GM12878 (cell line): ENCODE measurements at places on chromosomes 16 and 17. TPM values are rescaled to one million over a fixed set of nuclear protein-coding genes. Genes with fewer than 3 reads are reported as not detected.

ETV4 gene
- 1.9 and 2.6 TPM in 2 replicates for polyA plus RNA-seq

DNA sequence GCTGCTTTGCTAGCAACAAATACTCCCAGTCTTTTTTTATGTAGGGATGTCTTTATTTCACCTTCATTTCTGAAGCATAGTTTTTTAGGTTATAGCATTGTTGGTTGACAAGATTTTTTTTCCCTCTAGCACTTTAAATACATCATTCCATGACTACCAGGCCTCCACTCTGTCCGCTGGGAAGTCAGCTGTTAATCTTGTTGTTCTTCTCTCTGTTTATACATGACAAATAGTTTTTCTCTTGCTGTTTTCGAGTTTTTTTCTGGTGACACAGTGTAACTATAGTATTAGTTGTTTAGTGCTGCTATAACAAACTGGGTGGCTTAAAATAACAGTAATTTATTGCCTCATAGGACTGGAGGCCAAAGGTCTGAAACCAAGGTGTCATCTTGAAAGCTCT is 205.5 kb upstream of the CNTNAP4 start:
- no peak overlapping the region for H3K4me3 ChIP-seq
- DNase-seq: no peak
- no peaks in the 10 kb centered on the region for H3K4me1 ChIP-seq
- H3K27me3 ChIP-seq: no peaks in the 10 kb centered on the region
- H3K36me3 ChIP-seq: no peaks in the 10 kb centered on the region
- H3K27ac ChIP-seq: no peak overlapping the region

HBQ1 gene
- not detected in 2 replicates for polyA plus RNA-seq

CSH1 gene
- polyA plus RNA-seq: not detected in 2 replicates

DNA sequence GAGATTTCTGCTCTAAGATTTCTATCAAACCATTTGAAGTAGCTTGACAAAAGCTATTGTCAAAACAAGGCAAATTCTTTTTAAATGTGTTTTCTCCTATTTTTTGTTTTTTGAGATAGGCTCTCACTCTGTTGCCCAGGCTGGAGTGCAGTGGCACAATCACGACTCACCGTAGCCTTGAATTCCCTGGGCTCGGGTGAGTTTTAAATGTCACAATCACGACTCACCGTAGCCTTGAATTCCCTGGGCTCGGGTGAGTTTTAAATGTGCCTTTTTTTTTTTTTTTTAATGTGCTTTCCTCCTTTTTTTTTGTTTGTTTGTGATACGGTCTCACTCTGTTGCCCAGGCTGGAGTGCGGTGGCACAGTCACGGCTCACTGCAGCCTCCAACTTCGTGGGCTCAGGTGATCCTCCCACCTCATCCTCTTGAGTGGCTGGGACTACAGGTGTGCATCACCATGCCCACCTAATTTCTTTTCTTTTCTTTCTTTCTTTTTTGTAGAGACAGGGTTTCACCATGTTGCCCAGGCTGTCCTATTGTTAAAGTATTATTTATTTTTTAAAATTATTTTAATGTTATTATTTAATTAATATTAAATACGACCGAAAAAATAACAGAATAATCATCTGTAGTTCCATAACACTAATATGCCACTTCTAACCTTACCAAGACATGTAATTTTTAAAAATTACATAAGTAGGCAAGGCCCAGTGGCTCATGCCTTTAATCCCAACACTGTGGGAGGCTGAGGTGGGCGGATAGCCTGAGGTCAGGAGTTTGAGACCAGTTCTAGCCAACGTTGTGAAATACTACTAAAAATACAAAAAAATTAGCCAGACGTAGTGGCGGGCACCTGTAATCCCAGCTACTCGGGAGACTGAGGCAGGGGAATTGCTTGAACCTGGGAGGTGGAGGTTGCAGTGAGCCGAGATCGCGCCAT is 69.7 kb upstream of the FA2H start:
- no peaks in the 10 kb centered on the region; the same call in 1 of the 2 replicates for H3K27me3 ChIP-seq
- H3K4me3 ChIP-seq: no peak overlapping the region
- no peaks in the 10 kb centered on the region for H3K36me3 ChIP-seq
- H3K27ac ChIP-seq: no peak overlapping the region
- no peak for DNase-seq

DNA sequence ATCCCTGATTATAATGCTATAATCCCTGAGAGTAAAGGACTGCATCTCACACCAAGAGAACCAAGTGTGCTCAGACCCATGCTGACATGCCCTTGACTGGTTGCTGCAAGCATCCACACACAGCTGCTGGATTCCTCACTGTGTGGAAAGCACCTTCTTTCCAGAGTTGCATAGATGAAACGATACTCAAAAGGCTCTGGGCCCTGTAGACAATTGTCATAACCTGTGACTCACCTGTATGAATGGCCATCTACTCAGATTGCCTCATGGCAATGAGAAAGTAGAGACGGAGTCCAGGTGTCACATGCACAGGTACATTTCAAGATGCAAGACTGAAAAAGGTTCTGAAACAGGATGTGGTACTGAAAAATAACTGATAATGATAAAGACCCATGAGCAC is 58.1 kb downstream of the MPHOSPH6 start:
- no peaks in the 10 kb centered on the region for H3K4me1 ChIP-seq
- no peak for DNase-seq
- H3K27ac ChIP-seq: no peak overlapping the region
- H3K27me3 ChIP-seq: no peaks in the 10 kb centered on the region
